ENCODE measurements at places on chromosomes 6 and 20.
A peak's percentile ranks its signal among the peaks of the same experiment; 100 is the strongest.

DNA sequence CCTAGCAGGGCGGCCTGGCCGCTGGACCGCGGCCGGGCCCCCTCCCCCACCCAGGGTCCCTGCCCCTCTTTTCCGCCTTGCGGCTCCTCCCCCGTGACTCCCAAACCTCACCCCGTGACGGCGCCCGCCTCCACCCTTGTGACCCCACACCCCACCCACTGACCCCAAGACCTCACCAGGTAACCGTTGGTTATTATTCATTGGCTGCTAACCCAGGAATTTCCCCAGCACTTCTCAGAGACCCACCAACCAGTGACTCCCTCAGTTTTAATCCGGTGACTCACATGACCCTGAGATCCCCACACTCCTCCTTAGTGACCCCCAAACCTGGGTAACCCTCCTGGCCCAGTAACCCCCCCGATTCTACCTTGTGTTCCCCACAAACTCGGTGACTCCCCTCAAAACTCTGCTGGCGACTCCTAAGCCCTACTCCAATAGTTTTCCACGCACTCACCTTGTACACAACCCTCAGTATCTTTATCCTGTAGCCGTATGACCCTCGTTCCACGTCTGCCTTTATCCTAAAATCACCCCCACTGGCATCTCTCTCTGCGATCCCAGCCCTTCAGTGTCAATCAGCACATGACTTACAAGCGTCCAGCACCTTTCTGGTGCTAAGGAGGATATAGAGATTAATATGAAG lies 534 bp downstream of the ZNF76 start:
- peak; percentile 34 for DNase-seq

DNA sequence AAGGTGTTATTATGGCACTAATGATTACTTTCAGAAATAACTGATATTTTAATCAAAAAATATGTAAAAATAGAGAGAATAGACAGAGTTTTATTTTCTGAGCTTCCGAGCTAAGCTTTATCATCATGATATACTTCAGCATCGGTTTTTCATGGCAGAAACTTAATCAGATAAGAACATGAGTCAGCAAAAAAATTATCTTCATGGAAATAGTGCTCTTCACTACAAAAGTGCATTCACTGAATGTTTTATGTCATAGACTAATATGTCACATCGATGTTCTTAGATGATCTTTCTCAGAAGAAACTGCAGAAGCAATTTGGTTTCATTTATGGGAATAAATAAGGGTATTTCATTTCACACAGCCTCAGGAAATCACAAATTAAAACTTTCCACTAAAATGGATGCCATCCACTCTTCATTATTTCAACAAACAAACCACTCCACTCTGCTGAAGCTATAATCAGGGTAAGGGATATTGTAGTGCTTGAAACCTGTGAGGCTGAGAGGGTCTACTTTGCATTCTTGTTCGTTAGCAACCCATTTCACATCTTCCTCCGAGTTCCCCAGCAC lies 10.2 kb upstream of the MAP3K7 start:
- no peak for DNase-seq

DNA sequence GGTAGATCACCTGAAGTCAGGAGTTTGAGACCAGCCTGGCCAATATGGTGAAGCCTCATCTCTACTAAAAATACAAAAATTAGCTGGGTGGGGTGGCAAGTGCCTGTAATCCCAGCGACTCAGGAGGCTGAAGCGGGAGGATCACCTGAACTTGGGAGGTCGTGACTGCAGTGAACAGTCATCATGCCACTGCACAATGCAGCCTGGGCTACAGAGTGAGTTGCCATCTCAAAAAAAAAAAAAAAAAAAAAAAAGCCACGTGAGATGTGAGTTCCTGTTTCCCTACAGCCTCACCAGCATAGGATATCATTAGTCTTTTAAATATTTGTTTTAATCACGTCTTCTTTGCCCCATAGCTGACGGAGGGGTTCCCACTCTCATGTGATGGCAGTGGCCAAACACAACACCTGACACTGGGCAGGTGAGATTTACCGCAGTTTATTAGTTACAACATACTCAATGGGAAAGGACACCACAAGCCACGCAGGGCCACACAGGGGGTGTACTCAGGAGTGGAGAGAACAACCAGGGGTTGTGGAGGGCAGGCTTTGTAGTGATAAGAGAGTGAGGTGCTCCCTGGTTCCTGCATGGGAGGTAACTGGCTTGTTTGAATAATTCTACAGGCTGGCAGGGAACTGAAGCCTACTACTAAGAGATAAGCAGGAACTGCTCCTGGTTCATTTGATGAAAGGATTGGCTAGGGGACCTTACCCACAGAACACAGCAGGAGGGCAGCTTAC lies 4.6 kb upstream of the LZTS3 start:
- DNase-seq, result no peak

- DNase-seq, result no peak
These were observed 128.3 kb downstream of the UTRN start for GRCh38 chr6:144413418-144413817.

- no peak for DNase-seq
These were observed 487.3 kb downstream of the ADGRB3 start for GRCh38 chr6:69122407-69122773.

DNA sequence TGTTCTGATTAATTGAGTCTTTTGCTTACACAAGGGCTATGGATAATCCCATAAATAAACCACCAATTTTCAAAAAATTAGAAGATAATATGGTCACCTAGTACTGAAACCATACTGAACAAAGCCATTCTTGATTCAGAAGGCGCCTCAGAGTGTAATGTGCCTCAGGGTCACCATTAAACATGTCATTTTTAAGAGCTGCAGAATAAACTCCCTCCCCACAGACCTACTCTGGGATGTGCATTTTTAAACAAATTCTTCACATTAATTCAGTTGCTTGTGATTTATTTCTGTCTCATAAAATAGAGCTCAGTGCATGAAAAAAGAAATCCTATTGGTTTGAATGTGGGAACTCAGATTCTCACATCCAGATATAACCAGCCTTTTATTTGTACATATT lies 202.1 kb upstream of the HEY2 start:
- no peak for DNase-seq

DNA sequence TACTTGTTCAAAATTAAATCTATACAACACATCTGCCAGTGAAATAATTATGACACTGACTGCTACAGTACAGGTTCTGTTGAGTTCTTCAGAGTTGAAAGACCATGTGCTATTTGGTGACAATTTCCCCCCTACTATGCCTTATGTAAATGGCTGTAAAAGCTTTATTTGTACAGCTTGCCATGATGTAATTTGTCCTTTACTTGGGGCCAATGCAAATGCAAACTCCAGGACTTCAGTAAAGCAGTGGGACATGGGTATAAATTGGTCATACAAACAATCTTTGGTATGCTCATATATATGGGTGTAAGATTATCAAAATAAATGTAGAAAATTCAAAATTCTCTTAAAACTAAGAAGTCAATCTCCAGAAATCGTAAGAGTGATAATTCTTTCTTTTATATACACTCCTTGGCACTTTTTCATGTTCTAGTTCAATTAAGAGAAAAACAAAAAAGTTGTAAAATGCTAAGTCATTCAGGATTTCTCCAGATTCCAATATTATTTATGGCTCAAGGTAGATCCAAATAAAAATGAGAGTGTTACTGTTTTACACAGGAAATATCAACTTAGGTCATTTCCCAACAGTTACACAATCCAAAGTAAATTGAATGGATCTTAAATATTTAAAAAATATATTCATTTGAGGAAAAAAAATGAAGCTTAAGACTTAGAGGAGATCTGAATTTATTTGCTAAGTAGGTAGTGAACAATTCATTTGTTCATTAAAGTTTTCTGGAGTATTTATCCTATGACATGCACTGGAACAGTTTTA lies 1310.5 kb upstream of the CITED2 start:
- DNase-seq, result no peak

DNA sequence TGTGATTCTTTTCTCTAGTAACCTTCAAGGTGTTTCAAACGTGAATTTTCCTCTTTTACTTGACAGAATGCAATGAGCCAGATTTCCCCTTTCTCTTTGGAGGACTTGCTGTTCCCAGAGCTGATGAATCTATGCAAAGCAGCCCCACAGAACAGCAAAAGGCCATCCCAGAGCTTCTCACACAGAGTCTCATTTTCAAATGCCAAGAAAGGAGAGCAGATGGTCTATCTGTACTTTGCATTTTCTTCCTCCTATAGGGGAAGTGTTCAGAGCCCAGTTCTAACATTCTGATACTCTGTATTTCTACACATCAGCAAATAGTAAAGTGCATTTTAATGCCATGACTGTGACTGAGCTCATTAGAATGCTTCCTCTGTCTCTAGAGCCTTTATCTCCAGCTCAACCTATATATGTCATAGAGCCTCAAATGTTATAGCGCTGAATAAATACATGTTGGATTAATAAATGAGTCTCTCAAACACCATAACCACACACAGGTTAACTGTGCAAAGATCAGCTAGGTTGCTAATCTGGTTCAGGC lies 81.8 kb upstream of the EYA4 start:
- DNase-seq, result no peak

DNA sequence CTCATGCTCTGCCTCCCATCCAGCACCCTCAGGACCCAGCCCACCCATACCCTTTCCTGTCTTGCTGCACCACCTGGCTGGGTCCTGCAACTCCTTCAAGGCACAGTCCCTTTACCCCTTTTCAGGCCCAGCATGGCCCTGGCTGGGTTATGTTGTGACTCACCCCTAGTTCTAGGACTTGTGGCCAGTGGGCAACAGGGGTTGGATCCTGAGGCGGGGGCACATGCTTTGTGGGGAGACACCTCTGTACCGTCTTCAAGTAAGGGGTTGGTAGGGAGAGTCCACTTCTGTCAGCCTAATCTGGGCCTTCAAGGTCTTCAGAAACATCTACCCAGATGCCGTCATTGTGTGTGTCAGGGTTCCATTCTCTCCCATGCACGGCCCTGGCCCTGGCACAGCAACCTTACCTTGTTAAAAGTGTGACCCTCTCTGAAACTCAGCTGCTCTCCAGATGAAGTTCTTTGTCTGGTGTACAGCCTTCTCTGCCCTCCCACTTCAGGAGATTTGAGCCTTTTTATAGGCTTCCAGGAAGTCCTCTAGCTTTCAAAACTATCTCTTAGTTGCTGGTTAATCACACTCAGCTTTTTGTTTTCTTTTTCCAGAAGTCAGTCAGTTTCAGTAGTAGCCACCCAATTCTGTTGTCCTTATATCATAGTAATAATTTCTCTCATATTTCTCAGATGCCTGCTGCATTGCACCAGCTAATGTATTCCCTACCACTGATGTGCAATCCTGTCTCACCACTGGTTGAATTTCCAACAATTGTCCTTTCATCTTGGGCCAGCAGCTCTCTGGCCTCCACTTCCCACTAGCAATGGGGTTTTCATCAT lies 107.3 kb downstream of the NRN1 start:
- DNase-seq, result no peak

- no peak for DNase-seq
These were observed 709.8 kb downstream of the EPM2A start for GRCh38 chr6:145025488-145025887.

GRCh38 chr6:31470801-31471200 lies 27.1 kb upstream of the MICB start:
- no peak for DNase-seq

- no peak for DNase-seq
These were observed 9.9 kb downstream of the ANKRD66 start for GRCh38 chr6:46756469-46757213.

- no peak for DNase-seq
These were observed 297.9 kb downstream of the UTRN start for GRCh38 chr6:144582939-144583613.

- DNase-seq, result peak; percentile 73
These were observed 91.9 kb upstream of the CLDN20 start for GRCh38 chr6:155171747-155172449.

DNA sequence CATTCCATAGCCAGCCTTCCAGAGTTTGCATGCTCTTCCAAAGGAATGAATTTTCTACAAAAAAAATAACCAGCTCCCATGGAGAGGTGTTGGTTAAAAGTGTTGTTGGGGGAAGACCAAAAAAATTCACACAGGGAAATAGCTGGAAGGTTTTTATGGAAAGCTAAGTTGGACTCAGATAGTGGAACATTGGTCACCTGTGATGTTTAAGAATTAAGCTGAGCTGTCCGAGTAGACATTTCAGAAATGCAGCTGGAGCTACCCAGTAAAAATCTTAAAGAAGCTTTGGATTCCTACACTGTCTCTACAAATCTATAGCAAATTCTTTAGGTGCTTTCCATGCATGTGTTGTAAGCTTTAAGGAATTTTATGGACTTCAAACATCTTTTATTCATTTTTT lies 155.5 kb downstream of the THBS2 start:
- DNase-seq, result no peak

DNA sequence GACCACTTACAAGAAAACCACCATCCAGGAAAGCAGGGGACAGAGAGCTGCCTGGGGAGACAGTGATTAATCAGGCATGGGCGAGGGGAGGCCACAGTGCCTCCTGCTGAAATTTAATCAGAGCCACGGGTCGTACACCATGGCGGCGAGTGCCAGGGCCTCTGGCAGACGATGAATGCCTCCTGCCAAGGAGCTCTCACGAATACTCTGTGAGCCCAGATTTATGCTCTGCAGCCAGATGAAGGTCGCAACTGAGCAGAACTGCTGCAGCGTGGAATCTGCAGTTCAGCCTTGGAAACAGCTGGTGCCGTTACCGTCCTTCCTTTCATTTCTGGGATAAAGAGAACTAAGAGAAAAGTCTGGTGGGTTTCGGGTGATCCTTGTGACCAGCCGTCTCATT lies 85.6 kb downstream of the BFSP1 start:
- no peak for DNase-seq

GRCh38 chr6:74853991-74854390 lies 351.9 kb downstream of the COL12A1 start:
- no peak for DNase-seq

DNA sequence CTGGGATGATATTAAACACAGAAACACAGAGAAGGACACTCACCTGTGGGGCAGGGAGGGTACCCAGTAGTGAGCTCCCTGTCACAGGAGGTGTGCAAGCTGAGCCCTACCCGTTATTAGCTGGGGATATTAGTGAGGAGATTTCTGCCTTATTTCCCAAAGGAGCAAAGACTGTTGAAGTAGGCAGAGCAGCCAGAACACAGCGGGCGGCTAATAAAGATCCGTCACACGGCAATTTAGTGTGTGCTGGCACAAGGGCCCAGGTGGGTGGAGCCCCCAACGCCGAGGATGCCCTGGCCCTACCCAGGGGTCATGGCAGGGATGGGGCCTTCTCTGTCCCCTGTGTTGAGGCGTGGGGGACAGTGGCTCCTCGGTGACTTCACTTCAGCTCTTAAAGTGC lies 8.3 kb downstream of the VSTM2L start:
- no peak for DNase-seq

GRCh38 chr20:18031888-18032509 lies 25.7 kb downstream of the OVOL2 start:
- no peak for DNase-seq

DNA sequence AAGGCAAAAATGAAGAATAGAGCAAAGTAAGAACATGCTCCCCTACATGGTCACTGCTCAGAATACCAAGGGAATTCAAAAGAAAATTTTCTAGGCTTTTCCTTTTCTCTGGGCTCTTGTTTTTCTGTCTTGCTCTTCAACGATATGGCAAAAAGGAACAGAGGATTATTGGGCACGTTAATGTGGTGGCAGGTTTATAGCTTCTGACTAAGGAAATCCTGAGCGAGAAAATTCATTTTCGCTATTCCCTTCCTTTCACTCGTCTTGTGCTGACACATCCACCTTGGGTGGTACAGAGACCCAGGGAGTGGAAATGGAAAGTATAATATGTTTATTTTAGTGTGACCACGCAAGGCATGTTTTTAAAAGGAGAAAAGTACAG lies 132.8 kb downstream of the TRIM27 start:
- DNase-seq, result no peak

GRCh38 chr20:61832181-61832580 lies 233.5 kb downstream of the TAF4 start:
- no peak for DNase-seq

GRCh38 chr6:130617658-130618057 lies 209.5 kb upstream of the SMLR1 start:
- DNase-seq, result no peak

GRCh38 chr20:35276408-35276807 lies 1.5 kb downstream of the MMP24OS start:
- no peak for DNase-seq
